GM04504 (cell line): ENCODE measurements at places on chromosomes 6 and 20.

GRCh38 chr20:51862796-51863195 lies 60.5 kb upstream of the SALL4 start:
- no peak for DNase-seq

DNA sequence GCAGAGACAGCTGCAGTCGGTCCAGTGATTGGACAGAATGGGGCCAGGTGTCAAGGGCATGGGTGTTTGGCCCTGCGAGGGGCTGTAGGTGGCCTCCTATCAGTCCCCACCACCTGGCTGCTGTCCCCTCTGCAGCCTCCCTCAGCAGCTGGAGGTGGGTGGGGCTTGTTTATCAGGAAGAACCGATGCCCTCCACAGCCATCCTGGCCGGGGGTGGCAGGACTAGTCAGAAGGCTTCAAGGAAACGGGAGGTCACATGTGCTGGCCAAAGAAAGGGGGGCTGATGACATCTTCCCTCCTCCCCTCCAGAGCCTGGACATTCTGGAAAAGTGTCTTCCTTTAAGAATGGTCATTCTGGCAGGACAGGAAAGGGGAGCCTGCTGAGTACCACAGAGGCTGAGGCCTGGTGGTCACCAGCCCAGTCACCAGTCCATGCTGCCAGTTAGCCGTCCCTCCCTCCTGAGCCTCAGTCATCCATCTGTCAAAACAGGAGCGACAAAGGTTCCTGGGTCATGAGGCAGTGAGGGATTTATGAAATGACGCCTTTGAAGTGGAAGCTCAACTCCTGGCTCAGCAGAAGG lies 4.1 kb downstream of the FAM210B start:
- no peak for DNase-seq

DNA sequence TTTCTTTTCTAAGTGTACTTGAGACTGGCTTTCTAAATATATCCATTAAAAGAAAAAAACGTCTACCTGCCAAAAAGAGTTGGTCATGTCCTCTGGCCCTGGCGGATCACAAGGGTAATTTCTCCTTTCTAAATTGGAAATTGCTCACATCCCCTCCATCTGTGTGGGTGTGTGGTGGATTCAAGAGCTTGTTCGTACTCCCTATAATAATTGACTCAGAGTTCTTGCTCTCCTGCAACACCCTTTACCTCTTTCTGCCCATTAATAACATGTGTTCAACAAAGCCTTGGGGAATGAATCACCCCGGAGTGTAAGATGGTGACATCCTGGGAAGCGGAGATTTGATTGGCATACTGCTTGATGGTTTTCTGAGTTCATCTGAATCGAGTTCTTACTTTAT lies 263.8 kb downstream of the ALDH8A1 start:
- DNase-seq: no peak

- no peak for DNase-seq
These were observed 1.2 kb downstream of the DNMT3B start for GRCh38 chr20:32763202-32764004.

- no peak for DNase-seq
These were observed 79.0 kb downstream of the IMPG1 start for GRCh38 chr6:75993236-75994162.

DNA sequence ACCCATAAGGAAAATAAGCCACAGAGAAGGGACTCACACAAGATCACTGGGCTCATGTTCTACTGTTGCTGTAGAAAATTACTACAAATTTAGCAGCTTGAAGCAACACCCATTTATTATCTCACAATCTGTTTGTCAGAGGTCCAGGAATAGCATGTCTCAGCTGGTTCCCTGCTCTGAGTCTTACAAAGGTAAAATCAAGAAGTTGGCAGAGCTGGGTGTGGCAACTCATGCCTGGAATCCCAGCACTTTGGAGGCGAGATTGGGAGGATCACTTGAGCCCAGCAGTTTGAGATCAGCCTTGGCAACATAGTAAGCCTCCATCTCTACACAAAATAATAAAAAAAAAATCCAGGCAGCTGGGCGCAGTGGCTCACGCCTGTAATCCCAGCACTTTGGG lies 28.5 kb upstream of the ZNF831 start:
- no peak for DNase-seq

GRCh38 chr6:136014454-136015437 lies 163.2 kb downstream of the PDE7B start:
- DNase-seq: peak; percentile 86

GRCh38 chr6:4010689-4011090 lies 68.2 kb downstream of the FAM217A start:
- no peak for DNase-seq

DNA sequence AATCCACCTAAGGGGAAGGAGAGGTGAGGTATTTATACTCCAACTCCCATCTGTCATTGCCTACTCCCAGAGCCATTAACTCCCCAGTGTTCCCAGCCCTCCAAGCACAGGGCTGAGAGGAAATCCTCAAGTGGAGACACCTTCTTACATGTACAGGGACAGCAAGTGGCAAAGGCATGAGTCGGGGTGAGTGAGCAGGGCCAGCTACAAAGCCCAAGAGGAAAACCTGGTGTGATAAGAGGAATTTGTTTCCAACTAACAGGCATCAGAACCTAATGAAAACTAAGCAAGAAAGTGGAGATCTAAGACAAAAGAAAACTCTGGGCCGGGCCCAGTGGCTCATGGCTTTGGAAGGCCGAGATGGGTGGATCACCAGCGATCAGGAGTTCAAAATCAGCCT lies 70.0 kb upstream of the SRSF6 start:
- DNase-seq: no peak

GRCh38 chr6:45712786-45713185 lies 302.9 kb downstream of the CLIC5 start:
- DNase-seq: no peak

GRCh38 chr6:10272591-10272990 lies 142.3 kb downstream of the TFAP2A start:
- no peak for DNase-seq

GRCh38 chr20:6579824-6580223 lies 187.7 kb upstream of the BMP2 start:
- DNase-seq: no peak

DNA sequence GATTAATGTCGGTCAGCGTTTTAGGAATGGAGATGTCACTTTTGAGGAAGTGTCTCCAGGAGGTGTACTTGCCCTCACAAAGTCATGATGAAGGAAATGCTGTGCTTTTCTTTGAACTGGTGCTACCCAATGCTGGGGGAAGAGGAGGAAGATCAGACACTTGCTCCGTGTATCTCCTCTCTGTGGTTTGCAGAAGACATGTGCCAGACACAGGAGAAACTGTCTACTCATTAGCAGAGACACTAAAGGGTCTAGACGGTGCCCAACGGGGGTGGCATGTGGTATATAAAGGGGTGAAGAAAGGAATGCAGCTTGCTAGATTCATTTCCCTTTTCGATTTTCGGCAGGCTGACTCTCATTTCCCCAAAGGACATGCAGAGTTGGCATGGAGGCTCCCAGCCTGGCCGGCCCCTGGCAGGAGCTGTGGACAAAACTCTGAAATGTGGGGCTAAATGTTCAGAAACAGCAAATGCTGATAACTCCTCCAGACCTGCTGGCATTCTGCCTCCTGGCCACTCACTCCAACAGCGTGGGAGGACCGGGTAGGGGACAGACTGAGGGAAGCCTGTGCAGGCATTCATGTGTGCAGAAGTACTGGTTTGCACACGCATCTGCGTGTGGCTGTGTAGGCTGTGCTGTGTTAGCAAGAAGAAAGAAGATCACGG lies 59.6 kb upstream of the QKI start:
- no peak for DNase-seq

- DNase-seq: no peak
These were observed 68.1 kb upstream of the CEP85L start for GRCh38 chr6:118719351-118720124.

DNA sequence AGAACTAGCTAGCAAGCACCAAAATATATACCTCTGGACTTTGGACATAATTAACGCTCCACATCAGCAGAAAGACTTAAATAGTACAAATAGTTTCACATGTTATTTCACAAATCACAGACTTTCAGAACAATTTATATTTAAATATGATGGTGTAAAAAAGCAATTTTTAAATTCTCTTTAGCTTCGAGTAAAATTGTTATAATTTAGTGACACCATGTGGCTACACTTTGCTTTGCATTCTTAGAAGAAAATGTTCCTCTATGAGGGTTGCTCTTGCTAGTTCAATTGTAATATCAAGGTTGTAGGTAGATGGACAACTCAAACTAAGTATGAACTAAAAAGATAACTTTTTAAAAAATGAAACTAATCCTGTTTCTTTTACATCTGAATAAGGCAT lies 69.0 kb downstream of the BTBD9 start:
- DNase-seq: no peak

DNA sequence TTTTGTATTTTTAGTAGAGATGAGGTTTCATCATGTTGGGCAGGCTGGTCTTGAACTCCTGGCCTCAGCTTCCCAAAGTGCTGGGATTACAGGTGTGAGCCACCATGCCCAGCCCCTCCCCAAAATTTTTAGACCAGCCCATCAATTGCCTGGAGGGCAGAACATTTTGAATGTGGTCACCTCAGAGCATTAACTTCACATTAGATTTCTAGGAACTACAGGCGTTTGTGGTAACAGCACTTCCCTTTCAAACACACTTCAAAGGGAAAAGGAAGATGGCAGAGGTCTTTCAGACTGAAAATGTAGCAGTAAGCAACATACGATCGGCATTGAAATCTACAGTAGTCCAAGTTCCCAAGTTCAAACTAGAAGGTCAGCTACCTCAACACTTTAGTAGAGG lies 12.3 kb upstream of the SLA2 start:
- no peak for DNase-seq

- no peak for DNase-seq
These were observed 141.1 kb upstream of the SLC24A3 start for GRCh38 chr20:19071446-19071725.

DNA sequence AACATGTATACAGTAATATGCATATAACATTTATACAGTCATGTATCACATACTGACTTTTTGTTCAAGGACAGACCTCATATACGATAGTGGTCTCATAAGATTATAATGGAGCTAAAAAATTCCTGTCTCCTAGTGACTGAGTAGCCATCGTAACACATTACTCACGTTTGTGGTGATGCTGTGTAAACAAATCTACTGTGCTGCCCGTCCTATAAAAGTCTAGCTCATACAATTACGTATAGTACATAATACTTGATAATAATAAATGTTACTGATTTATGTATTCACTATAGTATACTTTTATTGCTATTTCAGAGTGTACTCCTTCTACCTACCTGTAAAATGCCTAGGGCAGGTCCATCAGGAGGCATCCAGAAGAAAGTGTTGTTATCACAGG lies 17.4 kb downstream of the SERAC1 start:
- DNase-seq: no peak

GRCh38 chr20:48608756-48609155 lies 219.0 kb downstream of the PREX1 start:
- no peak for DNase-seq

- DNase-seq: no peak
These were observed 12.3 kb downstream of the PXT1 start for GRCh38 chr6:36430351-36430750.

DNA sequence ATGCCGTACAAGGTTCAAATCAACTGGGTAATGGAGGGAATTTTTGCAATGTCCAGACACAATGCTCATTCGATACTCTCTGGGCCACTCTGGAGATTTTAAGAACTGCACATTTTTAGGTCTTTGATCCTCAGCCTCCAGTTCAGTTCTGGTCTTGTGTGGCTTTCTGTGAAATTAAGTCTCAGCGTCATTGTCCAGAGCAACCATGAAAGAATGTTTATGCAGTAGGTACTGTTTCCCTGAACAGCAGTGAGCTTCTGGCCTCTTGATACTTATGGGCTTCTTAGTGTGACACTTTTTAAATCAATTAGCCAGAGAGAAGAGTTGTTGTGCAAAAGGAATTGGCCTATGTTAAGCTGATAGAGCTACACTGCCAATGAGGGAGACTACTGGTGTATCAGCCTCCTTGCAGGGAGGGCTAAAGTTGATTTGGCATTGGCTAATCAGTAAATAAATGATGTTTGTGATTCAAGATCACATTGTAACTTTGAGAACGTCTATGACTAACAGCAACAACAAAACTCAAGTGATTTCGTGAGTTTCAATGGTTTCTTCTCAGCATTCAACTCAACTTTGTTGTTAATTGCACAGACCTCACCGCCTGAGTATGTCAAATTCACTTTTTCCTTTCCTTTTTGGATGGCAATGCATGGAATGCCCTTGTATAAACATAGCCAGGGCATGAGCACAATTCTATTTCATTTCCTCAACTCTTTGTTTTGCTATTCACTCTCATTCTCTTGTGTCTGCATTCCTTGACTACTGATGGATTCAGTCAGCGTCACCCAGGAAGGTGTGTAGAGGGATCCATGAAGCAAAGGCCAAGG lies 85.1 kb downstream of the GJA1 start:
- DNase-seq: no peak

GRCh38 chr20:54345301-54345724 lies 130.1 kb upstream of the DOK5 start:
- DNase-seq: peak; percentile 60

DNA sequence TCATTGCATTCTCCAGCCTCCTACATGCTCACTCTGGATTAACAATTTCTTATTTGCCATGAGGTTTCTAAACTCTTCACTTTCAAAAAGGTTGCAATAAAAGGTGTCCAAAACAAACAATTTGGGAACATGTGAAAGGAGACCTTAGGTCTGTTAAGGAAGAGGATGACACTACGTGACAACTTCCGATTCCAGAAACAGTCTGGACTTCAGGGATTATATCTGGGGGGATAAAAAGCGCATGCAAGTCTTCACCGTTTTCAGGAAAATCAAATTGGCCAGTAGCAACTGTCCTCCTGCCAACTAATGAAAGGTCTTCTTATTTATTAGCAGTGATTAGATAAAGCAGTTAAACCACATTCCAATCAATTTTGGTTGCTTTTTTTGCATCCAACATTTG lies 1.8 kb downstream of the ZDHHC14 start:
- DNase-seq: no peak

- no peak for DNase-seq
These were observed 19.1 kb downstream of the SYNJ2 start for GRCh38 chr6:158000530-158001307.

DNA sequence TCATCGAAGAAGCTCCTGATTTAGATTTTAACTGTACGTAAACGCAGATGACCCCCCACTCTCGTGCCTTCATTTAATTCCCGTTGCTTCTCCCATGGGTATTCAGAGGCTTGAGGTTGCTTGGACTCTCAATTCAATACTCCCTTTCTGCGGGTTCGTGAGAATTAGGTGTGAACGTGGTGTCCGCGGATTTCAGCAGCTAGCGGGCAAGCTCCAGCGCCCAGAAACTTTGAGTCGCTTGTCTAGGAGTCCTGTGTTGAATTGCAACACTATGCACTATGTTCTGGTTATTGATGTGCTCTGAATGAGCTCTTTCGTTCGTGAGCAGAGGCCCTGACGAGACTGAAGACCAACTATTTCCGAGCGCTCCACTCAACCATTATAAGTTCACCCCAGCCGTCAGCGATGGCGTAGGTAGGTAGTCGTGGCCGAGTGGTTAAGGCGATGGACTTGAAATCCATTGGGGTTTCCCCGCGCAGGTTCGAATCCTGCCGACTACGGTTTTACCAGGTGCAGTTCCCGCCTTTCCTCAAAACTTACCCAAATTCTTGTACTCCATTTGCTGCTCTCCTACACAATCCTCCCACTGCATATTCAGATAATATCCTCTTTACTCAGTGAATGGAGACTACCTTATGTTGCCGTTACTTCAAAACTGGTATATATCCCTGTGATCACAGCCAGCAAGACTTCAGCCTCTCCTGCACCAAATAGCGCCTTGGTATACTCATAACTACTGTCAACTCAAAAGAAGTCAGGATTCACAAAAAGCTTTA lies 72.6 kb upstream of the ZNF184 start:
- DNase-seq: no peak
